HFF-Myc (cell line): ENCODE measurements at places on chromosomes 1 and 21.

DNA sequence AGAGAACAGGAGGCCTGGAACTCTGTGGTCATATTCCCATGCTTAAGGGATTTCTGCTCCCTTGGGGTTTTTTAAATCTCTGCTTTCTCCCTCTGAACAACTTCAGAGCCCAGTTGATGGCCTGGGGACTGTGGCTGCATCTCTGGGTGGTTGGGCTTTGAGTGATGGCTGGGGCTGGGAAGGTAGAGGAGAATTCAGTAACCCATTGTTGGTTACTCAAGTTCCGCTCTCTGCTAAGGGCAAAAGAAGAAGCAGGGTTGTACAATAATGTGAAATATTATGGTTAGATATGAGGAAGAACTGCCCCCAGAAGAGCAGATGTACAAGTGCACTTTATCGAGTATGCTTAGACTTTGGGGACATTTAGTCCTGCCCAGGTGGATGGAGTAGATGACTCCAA lies 72.1 kb upstream of the CNTN2 start:
- no peak for DNase-seq

- DNase-seq: no peak
Measured at GRCh38 chr1:10960411-10961299, 51.8 kb upstream of the TARDBP start.

DNA sequence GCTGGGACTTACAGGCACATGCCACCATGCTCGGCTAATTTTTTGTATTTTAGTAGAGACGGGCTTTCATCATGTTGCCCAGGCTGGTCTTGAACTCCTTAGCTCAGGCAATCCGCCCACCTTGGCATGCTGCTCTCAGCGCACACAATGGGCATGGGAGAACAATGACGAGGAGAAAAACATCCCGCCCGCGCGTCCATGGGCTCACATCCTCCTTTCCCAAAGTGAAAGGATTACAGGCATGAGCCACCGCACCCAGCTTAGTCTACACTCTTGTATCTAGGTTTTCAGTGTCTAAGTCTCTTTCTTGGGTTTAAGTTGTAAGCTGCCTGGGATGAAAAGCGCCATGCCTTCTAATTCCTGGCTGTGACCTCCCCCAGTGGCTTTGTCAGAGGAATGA lies 37.9 kb downstream of the CDK18 start:
- no peak for DNase-seq

DNA sequence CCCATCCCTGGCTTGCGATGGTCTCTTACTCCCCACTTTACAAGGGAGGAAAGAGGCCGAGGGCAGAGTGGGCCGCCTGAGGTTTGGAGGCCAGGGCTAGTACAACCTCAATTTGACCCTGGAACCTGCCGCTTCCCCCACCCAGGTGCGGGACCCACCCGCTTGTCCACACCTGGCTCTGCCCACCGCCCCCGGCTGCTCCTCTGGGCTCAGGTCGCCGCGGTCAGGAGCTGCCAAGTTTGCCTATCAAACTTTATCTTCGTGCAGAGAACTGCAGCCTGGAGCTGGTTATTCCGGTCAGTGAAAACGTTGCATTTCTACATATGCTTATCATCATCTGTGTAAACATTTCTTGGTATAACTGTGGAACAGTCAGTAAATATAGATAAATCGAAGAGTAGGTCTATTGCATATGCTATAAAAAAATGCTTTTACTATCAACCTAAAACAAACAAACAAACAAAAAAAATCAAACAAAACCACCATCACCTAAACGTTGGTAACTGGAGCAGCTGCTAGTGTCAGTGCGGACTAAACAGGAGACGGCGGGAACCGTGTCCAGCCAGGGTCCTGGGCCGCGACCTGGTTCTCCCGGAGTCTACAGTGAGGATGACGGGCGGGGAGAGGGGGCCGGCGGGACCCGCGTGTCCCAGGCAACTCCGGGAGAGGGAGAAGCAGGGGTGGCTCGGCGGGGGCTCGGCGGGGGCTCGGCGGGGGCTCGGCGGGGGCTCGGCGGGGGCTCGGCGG lies 906 bp upstream of the ADARB1 start:
- DNase-seq: no peak

DNA sequence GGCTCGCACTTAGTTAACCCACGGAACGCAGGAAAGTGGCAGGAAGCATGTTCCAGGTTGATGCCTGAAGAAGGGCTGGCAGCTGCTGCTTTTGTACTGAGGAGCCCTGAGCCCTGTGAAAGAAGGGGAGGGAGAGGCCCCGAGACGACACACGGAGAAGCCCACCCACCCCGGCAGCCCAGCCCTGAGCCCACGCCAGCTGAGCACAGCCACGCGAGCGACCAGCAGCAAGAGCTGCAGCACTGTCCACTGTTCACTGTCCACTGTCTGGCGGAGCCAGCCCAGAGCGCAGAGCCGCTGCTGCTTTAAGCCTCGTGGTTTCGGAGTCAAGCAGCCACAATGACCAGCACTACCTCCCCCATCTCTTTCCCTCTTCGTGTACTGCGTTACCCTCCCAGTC lies 5.3 kb downstream of the LRRC47 start:
- DNase-seq: no peak

GRCh38 chr1:55140137-55140536 lies 75.0 kb downstream of the USP24 start:
- DNase-seq: no peak

GRCh38 chr21:43923391-43923790 lies 58.4 kb downstream of the AGPAT3 start:
- no peak for DNase-seq

GRCh38 chr1:65703853-65704252 lies 88.8 kb upstream of the PDE4B start:
- DNase-seq: no peak

DNA sequence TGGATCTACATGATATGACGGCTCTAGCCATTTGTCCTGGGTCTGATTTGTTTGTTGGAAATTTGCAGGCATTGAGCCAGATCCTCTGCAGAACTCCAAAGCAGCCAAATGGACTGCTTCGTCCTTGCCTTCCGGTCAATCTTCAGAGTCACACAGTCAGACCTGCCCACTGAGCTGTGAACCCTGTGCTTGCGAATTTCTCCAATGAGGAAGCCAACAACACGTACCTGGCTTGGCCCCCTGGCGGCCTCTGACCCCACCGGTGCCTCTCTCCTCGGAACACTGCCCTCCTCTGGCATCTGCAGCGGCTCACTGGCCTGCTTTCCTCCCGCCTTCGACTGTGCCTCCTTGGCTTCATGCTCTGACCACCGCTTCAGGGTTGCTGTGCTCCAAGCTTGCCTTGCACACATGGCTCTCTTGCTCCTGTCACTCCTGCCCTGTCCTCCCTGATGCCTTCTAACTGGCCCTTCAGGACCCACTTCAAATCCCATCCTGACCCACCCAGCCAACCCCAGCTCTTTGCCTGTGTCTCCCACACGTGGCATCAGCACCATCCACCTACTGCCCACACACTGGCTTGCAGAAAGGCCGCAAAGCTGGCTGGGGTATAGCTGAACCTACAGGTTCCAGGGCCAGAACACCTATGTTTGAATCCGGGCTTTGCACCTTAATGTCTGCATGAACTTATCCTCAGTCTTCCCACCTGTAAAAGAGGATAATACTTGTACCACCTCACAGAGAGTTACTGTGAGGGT lies 128.2 kb downstream of the KCNN3 start:
- DNase-seq: no peak

DNA sequence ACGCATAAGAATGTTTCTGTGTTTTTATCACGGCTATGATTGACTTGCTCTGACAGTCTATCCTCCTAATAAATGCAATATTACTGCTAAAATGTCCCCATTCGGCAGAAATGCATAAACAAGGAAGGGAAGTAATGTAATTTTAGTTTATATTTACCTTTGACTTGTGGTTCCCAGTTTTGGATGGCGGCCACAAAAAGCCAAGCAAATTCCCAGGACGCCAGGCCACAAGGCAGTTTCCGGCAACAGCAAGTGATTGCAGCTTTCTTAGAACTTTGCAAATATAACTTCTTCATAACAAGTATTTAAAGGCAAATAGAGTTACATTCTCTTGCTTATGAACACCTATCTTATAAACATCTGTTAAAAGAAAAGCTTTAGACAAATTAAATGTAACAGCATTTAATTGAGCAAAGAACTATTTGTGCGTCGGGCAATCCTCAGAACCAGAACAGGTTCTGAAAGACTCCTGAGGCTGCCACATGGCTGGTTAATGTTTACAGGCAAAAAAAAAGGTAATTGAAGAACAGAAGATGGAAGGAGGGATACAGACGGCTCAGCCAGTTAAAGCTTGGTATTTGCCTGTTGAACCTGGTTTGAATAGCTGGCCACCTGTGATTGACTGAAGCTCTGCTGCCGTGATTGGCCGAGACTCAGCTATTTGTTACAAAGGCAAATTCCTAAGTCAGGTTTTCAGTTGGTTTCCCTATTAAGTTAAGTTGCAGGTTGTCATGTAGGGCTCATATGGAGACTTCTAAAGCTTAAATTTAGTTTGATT lies 80.8 kb downstream of the C21orf91 start:
- no peak for DNase-seq

GRCh38 chr21:45607909-45608295 lies 35.6 kb upstream of the PCBP3 start:
- DNase-seq: no peak

- DNase-seq: no peak
Measured at GRCh38 chr1:119007339-119007669, 19.2 kb upstream of the TBX15 start.

- no peak for DNase-seq
Measured at GRCh38 chr1:150534002-150534401, 15.2 kb upstream of the ADAMTSL4 start.

- DNase-seq: no peak
Measured at GRCh38 chr1:51423073-51423821, 92.9 kb upstream of the TTC39A start.

DNA sequence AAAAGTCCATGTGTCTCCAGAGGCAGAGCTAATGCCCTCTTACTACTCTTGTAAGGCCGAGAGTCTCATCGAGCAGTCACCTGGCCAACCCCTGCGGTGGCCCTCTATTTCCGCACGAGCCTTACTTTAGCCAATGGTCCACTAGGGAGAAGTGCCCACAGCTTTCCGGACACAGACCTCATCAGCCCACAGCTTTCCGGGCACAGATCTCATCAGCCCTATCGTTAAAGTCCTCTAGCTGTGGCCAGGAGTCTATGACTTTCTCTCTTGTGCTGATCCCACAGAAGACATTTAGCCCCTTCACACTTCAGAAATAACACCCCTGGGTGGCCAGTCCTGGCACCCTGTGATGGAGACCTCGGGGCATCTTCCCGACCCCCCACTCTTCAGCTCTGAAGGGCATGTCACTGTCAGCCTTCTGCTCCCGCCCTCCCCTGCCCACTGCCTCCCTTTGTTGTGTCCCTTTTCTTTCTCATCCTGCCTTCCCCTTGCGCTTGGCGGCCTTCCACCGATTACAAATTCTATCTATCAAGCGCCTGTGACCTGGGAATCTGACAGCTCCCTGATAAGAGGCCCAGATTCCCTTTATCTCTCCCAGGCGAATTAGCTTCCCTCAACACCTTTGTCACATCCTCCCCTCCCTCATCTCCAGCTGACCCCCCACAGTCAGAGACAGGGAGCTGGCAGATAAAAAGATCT lies 161.0 kb downstream of the PLXNA2 start:
- no peak for DNase-seq

GRCh38 chr1:57060451-57060850 lies 94.6 kb upstream of the C8B start:
- no peak for DNase-seq
